ENCODE measurements at places on chromosomes 5 and 9.

DNA sequence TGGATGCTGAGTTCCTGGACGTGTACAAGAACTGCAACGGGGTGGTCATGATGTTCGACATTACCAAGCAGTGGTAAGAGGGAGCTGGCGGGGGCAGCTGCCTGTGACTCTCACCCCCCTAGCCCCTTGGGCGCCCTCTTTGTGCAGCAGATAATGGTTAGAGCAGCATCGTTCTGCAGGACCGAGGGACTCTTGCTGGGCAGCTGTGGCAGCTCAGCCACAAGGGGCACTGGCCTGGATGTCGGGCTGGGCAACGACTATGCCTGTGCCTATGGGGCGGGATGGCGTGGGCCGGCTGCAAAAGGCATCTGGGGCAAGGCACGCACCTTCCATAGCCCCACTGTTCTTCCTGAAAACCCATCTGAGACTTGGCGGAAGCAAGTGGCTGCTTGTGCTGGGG lies 12.9 kb upstream of the AJM1 start:
- DNase-seq = no peak

- DNase-seq = no peak
Measured at GRCh38 chr5:154393850-154394249, 51.9 kb upstream of the SAP30L start.

- no peak for DNase-seq
Measured at GRCh38 chr5:33588654-33589372, 148.0 kb downstream of the TARS1 start.

- DNase-seq = no peak
Measured at GRCh38 chr5:112366987-112367386, 52.1 kb downstream of the EPB41L4A start.

- no peak for DNase-seq
Measured at GRCh38 chr5:74056107-74056788, 430.3 kb downstream of the ARHGEF28 start.

GRCh38 chr5:107704681-107705401 lies 34.1 kb upstream of the EFNA5 start:
- no peak for DNase-seq

GRCh38 chr5:110054240-110054639 lies 364.5 kb downstream of the MAN2A1 start:
- no peak for DNase-seq
